Mucosa of gallbladder (tissue), 1 donor: ENCODE measurements at places on chromosomes 3 and 15. TPM values are rescaled to one million over a fixed set of nuclear protein-coding genes. Genes with fewer than 3 reads are reported as not detected.
A peak's percentile ranks its signal among the peaks of the same experiment; 100 is the strongest.

Gene DUOXA1
- 10.6 TPM for total RNA-seq

Gene TM4SF1
- total RNA-seq, result 139 TPM

Gene DBR1
- total RNA-seq, result 19.2 TPM

Gene SOX14
- total RNA-seq, result not detected

Gene LYSMD4
- 11.6 TPM for total RNA-seq

Gene ST3GAL6
- total RNA-seq, result 5.9 TPM

DNA sequence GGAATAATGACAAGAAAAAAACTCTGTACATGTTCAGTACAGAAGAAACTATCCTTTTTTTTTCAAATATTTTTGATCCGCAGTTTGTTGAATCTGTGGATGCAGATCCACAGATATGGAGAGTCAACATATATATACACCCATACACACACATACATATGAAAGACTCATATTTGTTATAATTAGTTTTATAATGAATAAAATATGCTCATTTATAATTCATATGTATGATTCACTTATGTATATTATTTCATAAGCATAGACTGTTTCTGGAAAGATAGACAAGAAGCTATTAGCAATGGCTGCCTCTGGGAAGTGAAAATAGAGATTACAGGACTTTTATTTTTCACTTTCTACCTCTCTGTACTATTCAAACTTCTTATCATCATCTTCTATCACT, 9.8 kb downstream of the DZIP1L start:
- no peak for DNase-seq

DNA sequence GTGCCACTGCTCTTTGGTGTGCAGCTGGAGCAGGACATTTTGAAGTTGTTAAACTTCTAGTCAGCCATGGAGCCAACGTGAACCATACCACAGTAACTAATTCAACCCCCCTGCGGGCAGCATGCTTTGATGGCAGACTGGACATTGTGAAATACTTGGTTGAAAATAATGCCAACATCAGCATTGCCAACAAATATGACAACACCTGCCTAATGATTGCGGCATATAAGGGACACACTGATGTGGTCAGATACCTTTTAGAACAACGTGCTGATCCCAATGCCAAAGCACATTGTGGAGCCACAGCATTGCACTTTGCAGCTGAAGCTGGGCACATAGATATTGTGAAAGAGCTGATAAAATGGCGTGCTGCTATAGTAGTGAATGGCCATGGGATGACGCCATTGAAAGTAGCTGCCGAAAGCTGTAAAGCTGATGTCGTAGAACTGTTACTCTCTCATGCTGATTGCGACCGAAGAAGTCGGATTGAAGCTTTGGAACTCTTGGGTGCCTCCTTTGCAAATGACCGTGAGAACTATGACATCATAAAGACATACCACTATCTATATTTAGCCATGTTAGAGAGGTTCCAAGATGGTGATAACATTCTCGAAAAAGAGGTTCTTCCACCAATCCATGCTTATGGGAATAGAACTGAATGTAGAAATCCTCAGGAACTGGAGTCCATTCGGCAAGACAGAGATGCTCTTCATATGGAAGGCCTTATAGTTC, 12.2 kb downstream of the FEM1B start:
- DNase-seq, result no peak

DNA sequence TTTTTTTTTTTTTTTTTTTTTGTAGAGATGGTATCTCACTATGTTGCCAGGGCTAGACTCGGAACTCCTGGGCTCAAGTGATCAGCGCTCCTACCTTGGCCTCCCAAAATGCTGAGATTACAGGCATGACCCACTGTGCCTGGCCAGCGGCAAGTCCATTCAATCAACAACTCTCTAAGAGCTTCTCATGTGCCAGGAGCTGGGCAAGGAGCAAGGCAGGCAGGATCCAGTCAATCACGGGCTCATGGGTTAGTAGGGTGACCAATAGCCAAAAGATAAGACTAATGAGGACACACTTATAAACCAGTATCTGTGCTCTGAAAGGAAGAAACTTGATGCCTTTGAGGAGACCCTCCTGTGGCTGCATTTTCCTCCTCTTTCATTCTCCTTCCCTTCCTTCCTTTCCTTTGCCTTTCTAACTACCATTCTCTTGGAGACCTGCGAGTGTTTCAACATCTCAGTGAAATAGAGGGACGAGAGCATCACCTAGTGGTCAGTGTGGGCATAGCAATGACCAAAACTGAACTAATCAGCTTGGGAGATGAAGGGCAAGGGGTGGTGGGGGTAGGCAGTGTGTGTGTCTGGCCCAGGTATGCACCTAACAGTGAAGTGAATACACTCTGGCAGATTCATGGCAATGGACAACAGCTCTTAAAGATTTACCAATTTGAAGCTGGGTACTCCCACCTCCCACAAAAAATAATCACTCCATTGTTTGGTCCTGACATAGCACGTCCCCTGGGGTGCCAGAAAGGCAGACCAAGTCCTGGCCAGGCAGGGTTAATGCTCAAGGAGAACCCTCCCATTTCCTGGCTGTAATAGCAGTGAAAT, 6.3 kb downstream of the RPP25 start:
- peak; percentile 80 for DNase-seq

DNA sequence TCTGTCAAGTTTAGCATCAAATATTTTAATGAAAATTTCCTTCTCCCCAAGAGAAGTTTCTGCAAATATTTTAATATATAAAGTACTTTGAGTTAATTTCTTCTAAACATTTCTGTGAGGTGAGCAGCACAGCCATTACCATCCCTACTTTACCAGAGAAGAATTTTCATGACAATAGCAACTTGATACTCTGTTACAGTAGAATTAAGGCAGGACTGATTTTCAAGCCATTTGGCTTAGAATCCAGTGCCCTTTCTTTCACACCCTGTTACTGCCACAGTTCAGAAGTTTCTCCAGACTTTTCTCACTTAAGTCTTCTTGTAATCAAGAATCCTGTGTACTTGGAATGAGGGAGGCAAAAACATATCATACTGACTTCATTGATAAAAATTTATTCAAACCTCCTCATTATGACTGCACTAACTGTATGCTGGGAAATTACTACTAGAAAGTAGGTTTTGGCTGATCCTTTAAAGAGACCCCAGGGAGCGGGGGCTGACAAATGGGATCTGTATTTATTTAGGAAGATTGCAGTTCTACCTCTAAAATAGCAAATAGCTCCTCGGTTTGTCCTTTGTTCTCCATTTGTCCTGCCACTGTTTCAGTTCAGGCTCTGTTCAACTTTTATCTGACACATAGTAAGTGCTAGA, 557.0 kb upstream of the SGO1 start:
- DNase-seq, result no peak

DNA sequence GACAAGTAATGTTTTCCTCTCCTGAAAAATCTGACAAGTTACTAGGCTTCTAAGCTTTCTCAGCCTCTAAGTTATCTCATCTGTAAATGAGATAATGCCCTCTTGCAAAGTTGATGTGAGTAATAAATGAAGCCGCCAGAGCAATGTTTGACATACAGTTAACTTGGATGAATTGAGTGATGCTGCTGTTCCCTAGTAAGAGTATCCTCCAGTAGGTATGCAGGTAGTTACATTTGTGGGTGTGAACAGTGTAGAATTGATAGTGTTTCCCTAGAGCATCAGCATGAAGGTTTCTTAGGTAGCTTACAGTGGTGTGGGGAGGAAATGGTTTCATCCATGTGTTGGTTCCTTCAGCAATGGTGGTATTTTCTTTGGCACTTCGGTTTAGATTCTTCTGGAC, 3.4 kb downstream of the ATP2C1 start:
- no peak for DNase-seq

DNA sequence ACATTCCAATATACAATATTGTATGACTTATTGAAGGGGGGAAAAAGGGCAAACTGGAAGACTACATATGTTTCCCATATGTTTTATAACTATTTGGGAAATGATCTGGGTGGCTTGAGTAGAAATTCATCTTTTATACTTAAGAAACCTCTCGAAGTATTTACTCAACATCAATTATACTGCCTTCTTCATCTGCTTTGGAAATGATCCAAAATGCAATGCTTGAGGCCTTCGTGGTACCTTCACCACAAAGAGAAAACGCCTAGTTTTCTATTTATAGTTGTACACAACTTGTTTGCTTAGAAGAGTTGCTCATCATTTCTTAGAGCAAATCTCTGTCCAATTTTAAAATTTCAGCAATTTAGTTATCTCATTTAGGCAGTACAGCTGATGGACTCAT, 18.8 kb downstream of the ACKR4 start:
- no peak for DNase-seq

DNA sequence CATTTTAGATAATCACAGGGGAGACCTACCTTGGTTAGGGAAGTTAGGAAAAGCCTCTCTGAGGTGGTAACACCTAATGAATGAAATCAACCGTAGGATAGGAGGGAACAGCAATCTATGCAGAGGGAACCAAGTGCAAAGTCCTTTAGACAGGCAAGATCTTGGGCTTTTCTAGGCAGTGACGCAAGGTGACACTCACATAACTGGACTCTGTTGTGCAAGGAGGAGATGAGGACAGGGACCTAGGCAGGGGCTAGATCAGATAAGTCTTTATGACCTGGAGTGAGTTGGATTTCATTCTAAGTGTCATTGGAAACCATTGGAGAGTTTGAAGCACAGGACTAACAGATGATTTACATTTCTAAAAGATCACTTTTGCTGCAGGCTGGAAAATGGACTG, 4.6 kb upstream of the LMOD3 start:
- DNase-seq, result no peak

DNA sequence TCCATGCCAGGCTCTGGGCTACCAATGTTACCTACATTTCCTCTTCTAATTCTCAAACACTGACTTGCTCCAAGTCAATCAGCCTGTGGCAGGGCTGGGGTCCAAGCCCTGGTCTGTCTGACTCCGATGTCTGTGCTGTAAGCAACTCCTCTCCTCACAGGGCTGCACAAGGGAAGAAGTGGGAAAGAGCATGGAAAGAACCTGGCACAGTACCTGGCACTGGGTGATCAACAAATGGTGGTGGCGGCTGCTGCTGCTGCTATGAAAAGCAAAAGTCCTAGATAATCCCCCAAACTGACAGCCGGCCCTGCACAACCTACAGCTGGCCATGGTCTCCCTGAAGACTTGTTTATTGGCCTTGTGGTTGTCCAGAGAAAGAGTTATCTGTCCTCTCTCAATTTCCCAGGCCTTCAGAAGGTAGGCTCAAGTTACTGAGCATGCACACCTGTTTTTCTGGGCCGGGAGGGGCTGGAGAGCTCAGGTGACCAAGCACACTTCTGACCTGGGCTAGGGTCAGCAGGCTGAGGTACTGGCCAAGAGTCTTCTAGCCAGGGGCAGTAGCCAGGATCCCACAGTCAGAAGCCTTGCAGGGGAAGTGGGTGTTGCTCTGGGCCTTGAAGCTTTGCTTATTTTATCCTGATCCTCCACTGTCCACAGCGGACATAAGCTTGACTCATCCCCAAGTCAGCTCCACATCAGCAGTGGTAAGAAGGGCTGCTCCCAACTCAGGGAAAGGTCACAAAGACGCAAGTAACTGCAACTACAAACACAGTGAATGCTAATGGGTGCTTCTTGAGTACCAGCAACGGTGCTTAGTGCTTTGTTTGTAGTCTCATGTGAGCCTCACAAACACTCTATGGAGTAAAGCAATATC, 35.3 kb upstream of the KY start:
- no peak for DNase-seq

DNA sequence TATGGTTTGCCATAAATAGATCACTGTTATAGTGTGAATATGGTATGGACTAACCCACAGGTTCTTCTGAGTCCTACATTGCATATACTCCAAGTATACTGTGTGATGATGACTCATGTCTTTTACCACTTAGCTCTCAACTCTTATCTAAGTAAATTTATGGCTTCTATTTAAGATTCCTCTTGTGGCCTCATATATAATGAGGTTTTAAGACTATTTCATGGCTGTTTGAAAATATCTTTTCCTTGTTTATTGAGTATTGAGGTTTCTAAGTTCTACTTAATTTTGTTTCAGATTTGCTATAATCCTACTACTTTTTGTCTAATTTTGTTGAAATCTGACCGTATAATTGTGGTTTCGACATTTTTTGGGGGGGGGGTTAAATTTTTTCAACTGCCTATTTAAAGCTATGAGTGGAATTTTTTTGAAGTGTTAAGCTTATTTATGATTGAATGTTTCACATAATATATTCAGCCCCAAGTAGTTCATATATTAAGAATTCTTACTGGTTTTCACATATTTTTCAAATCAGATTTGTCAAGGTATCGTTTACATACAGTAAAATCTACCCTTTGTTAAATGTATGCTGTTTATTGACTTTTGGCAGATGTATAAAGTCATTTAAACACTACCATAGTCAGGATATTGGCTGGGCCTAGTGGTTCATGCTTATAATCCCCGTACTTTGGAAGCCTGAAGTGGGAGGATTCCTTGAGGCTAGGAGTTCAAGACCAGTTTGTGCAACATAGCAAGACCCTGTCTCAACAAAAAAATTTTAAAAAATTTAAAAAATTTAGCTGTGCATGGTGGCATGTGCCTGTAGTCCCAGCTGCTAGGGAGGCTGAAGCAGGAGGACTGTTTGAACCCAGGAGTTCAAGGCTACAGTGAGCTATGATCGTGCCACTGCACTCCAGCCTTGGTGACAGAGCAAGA, 11.7 kb downstream of the SLC25A36 start:
- no peak for DNase-seq
